ENCODE measurements at places on chromosomes 11 and 22.
A peak's percentile ranks its signal among the peaks of the same experiment; 100 is the strongest.

DNA sequence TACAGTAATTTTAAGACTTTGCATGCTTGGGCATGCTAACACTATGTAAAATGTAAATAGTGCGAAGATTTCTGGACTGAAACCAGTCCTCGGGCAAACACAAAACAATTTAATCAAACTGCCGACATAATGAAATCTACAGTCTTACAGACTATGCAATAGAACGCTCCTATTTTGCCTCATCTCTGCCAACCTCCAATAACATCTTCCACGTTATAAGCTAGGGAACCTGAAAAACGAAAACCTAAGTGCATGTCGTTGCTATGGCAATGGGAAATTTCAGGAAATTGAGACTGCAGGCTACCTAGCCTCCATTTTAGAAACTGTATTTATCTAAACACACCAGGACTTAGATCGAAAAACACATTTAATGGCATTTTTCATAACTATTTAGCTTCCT, 1.1 kb downstream of the CSTF3 start:
- DNase-seq: peak; percentile 64

- peak; percentile 35 for DNase-seq
Observed at GRCh38 chr11:87722756-87723565, 452.3 kb downstream of the RAB38 start.

- DNase-seq: no peak
Observed at GRCh38 chr22:45290410-45290936, 5.7 kb downstream of the UPK3A start.

GRCh38 chr11:47603295-47603694, 9.1 kb upstream of the C1QTNF4 start:
- DNase-seq: no peak

DNA sequence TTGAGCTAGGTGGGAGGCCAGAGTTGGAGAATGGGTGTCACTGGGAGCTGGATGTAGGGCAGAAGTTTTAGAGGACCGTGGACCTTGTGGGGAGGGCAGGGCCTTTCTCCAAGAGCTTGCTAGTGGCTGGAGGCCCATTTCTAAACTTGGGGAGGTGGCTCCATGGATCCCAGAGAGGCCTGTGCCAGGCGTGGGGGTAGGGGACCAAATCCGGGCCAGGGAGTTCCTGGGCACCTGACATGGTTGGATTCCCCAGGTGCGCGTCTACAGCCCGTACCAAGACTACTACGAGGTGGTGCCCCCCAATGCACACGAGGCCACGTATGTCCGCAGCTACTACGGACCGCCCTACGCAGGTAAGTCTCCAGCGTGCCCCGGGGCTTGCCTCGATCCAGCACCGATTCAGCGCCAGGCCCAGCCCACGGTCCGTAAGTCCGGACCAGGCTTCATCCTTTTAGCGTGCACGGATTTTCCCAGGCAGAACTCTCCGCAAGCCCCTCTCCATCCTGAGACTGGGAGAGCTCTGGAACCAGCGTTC, 14.2 kb downstream of the PLEKHB1 start:
- DNase-seq: no peak

DNA sequence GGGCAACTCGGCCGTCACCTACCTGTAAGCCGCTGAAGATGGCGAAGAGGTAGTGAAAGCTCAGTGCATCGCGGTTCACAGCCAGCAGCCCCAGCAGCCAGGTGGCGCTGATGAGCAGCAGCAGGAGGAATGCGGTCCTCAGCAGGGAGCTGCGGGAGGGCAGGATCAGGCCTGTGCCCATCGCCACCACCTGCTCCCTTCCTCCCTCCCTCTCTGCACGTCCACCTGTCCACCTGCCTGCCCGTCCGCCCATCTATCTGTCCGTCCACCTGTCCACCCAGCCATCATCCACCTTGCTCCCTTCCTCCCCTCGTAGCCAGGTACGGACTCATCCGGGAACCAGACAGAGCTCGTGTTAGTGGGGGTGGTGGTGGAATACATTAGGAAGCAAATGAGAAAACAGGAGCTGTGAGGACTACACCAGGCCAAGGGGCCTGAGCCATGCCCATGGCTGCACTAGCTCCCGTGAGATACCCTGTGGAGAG, 32.2 kb downstream of the TRMU start:
- DNase-seq: peak; percentile 71

DNA sequence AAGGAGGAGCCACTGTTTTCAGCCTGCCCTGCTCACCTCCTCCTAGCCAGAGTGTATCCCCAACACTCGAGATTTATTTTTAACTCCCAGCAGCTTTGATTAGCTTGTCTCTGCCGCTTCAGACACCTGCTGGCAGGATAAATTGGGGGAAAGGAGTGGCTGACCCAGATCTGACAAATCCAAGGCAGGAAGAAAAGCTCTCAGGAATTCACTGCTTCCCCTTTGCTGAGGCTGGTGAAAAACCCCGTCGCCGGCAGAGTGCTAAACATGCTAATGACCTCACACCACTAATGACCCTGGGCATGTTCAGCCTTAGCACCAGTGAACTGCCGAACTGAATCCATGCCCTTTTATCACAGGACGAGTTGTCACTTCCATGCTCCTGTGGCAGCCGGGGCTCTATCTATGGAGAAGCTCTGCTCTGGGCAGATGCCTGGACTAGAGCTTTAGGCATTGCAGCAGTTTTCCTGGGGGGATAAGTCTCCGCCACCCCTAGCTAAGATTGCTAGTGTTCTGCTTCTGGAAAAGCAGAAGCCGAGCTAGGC, 52.2 kb downstream of the FEZ1 start:
- peak; percentile 31 for DNase-seq

DNA sequence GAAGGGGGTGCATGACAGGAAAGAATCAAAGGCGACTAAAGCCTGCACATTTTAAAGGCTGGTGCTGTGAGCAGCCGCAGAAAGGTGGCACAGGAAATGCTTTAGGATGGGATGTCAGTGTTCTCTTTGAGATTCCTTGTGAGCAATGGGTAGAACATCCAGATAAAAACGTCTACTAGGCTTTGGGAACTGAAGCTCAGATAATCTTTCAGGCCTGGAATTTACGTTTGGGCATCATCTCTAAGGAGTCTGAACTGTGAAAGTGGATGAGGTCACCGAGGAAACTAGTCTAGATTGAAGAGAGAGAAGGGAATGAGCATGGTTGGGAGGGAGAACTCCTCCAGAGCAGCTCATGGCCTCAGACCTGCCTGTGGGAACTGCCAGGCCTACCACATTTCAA, 65.7 kb downstream of the FLI1 start:
- no peak for DNase-seq

DNA sequence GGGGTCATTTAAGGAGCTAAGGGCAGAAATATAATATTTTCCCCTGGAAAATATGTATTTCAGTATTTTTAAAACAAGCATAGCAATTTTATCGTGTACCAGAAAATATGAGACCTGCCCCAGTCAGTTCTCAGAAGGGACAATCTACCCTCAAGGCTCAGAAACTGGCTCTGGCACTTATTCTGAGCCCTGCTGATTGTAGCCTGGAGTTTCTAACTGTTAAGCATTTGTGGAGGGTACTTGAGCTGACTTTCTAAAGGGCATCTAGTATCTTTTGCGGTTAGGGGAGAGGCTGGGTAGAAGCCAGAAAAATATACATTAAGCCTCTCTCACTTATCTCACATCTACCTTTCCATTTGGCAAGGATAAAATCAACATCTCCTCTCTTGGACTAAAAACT, 71.3 kb upstream of the FSHB start:
- no peak for DNase-seq

DNA sequence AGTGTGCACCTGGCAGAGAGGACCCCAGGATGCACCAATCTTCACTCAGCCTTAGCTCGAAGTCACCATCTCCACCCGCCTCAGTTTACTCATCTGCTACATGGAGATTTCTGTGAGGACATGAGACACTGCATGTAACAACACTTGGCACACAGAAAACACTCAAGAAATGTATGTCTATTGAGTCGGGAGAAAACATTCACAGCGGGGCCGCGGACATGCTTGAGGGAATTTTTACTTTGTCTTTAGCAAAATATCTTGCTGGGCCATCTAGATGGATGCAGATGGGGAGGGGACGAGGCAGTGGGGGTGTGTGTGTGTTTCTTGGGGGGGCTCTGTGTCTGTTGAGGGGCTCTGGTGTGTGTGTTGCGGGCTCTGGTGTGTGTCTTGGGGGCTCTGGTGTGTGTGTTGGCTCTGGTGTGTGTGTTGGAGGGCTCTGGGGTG, 28.4 kb upstream of the RFPL3 start:
- DNase-seq: no peak

GRCh38 chr11:100469835-100470234, 217.3 kb upstream of the ARHGAP42 start:
- no peak for DNase-seq

- DNase-seq: no peak
Observed at GRCh38 chr22:38276166-38276565, 3.4 kb upstream of the TMEM184B start.

GRCh38 chr11:125496529-125496857, 428 bp upstream of the FEZ1 start:
- no peak for DNase-seq

DNA sequence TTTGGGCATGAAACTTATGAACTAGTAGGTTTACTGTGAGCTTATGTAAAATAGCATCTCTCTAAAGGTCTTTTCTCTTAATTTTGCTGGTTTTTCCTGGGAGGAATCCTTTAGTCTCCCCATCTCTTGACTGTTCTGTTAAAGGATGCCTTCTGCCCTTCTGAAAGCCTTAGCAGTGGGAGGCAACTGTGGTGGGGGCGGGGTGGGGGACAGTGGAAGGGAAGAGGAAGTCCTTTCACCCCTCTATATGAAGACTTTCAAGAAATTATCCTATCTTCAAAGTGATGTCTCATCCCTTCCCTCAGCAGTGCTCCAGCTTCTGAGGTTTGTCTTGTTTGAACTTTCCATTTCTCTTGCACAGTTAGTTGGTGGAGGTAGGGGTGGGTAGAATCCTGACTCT, 73.1 kb downstream of the ELP4 start:
- DNase-seq: peak; percentile 1

DNA sequence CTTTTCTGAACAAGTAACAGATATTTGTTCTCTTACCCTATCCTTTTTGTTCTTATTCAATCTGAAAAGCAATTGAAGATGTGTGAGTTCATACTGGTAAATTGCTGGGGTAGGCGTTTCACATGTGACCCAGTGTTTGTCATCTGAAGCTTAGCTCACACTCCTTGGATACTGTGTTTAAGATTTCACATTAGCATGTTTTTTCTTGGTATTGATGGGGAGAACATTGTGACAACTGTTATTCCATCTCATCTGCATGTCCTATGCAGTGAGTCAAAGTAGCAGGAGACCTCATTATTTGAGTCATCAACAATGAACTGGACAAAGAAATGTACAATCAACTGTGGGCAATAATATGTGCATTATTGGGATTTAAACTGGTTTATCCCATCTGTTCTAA, 691.6 kb upstream of the ANO5 start:
- peak; percentile 2 for DNase-seq

GRCh38 chr11:68889948-68890446, 13.6 kb downstream of the MRPL21 start:
- DNase-seq: peak; percentile 24

DNA sequence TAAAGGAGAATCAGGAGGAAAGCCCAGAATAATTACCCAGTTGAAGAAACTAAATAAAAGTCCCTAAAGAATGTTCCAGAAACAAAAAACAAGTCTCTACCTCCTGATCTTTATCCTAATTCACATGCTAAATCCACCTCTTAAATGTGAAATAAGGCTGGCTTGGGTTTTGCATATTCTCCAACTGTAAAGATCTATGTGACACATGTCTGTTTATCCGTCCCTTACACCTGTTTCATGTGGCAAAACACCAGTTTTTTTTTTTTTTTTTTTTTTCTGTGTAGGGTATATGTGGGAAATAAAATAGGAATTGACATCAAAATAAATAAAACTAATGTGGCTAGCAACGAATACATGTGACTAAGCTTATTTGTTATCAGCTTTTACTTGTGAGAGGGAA, 70.5 kb downstream of the NARS2 start:
- DNase-seq: no peak

Data from suppressor macrophage treated with lipopolysaccharide for 1 hour (primary cell).